Activated CD4-positive, alpha-beta T cell treated with anti-CD3 and anti-CD28 coated beads, Interleukin-2, Interleukin-4, amounts not matched to agents 100 ng/mL and 50 ng/mL, durations not matched to agents 16 hours and 8 hours (primary cell): ENCODE measurements at places on chromosomes 12 and 14.

- no peak for DNase-seq
These were observed 22.2 kb downstream of the PCBP2 start for GRCh38 chr12:53474077-53474476.

DNA sequence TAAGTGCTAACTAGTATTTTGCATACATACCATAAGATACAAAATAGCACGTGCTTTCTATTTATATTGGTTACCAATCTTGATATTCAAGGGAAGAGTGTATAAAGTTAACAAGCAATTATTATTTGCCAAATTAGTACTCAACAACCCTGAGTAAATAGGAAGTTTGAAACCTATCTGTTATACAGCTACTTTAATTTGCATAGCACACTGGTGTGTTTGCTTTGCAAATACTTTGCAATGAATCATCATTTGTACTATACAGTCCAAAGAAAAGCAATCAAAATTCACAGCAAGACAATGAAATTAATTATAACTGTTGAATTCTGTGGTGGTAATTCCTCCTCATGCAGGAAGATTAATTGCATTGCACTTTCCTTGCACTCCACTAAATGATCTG is 469.1 kb downstream of the PRKD1 start:
- DNase-seq: no peak

- no peak for DNase-seq
These were observed 37.5 kb upstream of the MIS18BP1 start for GRCh38 chr14:45290547-45290946.

DNA sequence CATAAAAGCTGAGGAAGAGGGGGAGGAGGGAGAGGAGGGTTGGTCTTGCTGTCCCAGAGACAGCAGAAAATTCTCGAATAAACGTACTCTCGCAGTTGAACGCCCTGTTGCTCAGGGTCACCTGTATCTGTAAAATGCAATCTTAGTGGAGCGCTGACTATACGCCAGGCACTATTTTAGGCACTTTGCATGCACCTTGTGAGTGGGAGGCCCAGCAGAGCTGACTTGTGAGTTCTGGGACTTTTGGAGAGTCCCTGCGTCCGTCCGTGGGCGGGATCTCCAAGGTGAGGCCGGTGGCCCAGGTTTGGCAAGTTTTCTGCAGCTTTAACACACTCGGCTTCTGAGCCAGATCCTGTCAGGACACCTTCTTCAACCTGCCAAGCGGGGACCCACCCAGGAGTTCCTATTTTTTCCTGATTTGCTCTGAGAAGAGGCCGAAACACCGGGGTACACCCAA is 32.5 kb upstream of the PLEKHG6 start:
- DNase-seq: peak; percentile 9

GRCh38 chr12:53806721-53807120 is 54.9 kb upstream of the CISTR start:
- DNase-seq: no peak

DNA sequence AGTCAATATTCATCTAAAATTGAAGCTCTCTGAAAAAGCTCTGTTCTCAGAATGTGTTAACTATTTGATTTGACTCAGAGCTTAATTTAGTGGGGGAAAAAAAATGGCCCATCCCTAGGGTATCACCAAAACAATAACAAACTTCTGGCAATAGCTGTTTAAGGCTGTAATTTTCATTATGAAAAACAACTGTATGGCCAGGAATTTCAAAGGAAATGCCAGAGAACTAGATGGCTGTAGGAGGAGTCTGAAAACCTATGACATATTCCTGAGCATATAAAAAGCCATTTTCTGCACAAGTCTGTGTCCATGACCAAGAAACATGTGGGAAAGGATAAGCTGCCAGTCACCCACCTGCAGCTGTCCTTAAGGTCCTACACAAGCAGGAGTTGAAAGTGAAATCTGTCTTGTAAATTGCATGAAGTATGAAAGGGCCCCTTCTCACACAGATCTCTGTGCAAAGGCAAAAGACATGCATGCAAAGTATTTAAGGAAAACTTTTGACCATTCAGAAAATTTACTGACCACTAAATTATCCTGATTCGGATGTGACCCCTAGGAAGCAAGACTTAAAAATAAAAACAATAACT is 299.1 kb downstream of the BTG1 start:
- DNase-seq: no peak

- no peak for DNase-seq
These were observed 34.0 kb upstream of the CMKLR1 start for GRCh38 chr12:108373111-108373510.

GRCh38 chr14:103298620-103299019 is 35.4 kb upstream of the EIF5 start:
- no peak for DNase-seq

GRCh38 chr12:66713984-66714383 is 35.1 kb upstream of the GRIP1 start:
- no peak for DNase-seq

- DNase-seq: no peak
These were observed 1.7 kb upstream of the EIF5 start for GRCh38 chr14:103332143-103332919.

- DNase-seq: no peak
These were observed 316.4 kb downstream of the ZFP36L1 start for GRCh38 chr14:68476212-68477109.

GRCh38 chr14:58961045-58961731 is 227.3 kb upstream of the DAAM1 start:
- no peak for DNase-seq

DNA sequence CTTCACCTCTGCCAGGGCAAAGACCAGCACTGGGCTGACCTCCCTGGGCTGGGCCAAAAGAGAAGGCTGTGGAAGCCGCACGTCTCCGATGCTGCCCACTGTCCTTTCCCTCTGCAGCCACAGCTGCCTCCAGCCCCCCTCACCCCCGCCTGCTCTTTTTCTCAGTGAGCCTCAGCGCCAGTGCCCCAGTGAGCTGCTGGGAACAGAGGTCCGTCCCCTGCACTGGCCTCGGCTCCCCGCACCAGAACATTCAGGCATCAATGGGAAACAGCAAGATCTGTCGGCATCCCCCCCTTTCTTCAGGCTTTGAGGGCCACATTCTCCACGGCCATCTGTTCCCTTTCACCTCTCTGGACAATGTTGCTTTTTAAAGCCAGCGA is 398.1 kb downstream of the ZFP36L1 start:
- DNase-seq: no peak

- no peak for DNase-seq
These were observed 47.1 kb downstream of the SYNE2 start for GRCh38 chr14:63899953-63900352.

DNA sequence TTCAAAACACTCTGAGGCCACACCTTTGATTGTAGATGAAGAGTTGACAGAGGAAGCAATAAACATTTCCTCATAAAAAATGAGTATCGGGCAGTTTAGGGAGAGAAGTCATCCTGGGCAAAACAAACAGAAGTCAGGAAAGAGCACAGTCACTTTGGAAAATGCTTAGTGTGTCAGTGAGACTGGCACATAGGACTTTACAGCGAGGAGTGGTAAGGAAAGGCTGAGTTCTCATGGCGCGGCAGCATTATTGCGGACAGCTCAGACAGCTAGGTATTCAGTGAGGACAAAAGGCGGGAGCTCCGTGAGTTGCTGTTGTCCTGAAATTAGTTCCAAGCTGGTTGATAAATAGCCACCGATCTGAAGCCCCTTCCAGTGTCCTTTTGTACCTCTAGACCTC is 229.9 kb downstream of the SNAPC1 start:
- no peak for DNase-seq

- no peak for DNase-seq
These were observed 546.2 kb upstream of the ATP2B1 start for GRCh38 chr12:90254796-90255195.

- DNase-seq: no peak
These were observed 76.4 kb upstream of the CCDC60 start for GRCh38 chr12:119258149-119258548.

GRCh38 chr14:90412058-90412457 is 15.2 kb downstream of the CALM1 start:
- DNase-seq: no peak

DNA sequence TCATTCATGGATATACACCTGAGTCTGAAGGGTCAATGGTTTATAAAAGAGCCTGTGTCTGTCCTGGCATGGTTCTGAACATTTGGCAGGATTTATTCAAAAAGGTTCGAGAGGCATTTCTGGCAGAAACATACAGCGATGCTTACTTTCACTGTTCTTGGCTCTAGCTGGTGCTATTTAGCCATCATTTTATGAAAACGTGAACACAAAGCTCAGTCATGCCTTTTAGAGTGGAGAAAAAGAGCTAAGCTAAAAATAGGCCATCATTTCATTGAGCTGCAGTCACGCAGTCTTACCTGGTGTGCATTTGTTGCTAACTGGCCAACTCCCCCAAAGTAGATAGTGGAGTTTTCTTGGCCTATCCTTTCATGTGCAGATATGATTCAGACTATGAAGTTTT is 1209.5 kb downstream of the SLC16A7 start:
- no peak for DNase-seq

DNA sequence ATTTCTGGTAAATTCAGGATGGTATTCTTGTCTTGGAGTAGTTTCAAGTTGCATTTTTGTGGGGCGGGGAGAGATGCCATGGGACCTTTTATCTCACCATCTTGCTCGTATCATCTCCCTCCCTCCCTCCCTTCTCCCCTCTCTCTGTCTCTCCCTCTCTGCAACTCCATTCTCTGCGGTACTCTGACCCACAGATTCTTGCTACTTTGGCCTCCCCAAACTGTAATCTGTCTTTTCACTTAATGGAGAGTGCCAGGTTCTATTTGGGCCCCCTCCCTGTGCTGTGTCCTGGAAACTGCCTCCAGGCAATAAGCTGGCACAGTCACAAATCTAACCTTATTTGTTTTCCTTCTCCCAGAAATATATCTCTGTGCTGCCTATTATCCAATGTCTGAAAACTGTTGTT is 175.2 kb downstream of the PAWR start:
- no peak for DNase-seq

- DNase-seq: no peak
These were observed 56.8 kb downstream of the SSH1 start for GRCh38 chr12:108800591-108800990.

DNA sequence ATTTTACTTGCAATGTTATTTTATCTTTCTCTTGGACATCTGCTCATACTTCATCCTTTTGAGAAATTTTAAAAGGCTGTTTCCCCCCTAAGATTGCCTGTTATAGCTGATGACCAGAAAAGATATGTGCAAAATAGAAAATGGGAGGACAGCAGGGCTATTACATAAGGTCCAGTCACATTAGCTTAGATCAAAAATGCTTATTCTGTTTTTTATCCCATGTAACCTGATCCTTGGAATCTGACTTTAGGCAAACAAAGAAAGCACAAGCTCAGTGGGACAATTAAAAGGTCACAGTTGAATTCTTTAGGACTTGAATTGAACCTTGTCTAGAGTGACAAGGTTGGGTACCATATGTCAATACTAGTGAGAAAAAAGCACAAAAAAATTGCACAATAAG is 65.1 kb upstream of the TRHDE start:
- DNase-seq: no peak

- DNase-seq: no peak
These were observed 267.7 kb upstream of the G2E3 start for GRCh38 chr14:30291216-30291615.

- DNase-seq: no peak
These were observed 10.6 kb downstream of the SERPINA3 start for GRCh38 chr14:94622653-94623421.

DNA sequence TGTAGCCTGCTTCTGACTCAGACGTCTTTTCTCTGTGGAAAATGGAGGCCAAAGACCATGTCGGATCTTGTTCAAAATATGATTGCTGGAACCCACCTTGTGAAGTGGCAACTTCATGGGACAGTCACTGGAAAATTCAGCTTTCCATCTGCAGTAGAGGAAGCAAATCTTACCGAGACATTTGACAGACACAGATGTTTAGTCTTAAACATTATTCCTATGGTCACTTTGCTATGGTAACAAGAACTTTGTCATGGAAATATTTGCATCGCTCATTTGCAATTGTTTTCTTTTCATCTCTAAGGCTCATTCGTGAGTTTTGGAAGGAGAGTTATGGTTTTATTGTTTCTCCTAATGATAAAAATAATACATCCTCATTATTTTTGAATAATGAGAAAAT is 98.3 kb upstream of the HIF1A start:
- no peak for DNase-seq

GRCh38 chr14:32545506-32546210 is 216.6 kb downstream of the AKAP6 start:
- no peak for DNase-seq

DNA sequence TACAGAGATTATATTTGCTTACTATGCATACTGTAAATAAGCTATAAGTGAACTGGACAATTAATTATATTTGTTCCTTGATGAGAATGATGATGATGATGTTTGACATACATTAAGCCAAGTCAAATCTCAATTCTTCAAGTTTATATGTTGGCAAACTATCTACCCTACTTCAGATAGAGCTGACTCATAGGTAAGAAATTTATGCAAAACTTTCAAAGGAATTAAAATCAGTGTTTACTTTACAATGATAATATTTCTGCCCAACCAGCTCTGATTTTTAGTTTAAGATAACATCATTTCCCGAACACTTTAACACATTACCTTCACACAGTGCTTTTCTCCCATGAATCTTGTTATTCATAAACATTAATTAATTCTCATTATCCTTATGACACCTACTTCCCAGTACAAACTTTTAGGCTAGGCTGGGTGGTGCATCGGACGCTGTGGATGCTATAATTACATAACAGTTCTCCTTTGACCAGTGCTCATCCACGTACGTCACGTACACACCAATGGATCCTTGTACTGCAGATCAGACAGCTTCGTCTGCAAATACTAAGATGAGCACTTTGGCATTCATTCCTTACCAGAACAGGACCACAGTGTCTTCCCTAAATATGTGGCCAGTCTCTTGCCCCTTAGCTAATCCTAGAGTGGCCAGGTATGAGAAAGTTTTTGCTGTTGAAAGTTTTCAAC is 18.3 kb downstream of the BMP4 start:
- no peak for DNase-seq

GRCh38 chr12:132827763-132828703 is 636 bp downstream of the GOLGA3 start:
- DNase-seq: no peak

GRCh38 chr12:4005851-4006430 is 132.7 kb upstream of the PARP11 start:
- DNase-seq: no peak

DNA sequence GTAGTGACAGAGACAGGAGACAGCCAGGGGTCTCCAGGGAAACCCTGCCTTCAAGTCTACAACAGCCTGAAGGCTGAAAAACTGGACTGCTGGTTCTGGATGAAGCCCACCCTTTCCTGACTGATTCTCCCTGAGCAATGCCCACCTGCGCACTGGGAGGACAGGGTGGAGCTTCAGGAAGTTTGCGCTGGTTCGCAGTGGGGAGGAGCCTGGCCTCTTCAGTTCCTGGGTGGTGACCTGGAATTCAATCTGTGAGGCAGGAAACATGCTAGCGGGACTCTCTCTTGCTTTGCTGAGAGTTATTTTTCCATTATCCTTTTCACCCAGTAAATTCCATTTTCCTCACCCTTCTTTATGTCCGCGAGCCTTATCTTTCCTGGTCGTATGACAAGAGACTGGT is 600.8 kb downstream of the TRHDE start:
- DNase-seq: no peak

DNA sequence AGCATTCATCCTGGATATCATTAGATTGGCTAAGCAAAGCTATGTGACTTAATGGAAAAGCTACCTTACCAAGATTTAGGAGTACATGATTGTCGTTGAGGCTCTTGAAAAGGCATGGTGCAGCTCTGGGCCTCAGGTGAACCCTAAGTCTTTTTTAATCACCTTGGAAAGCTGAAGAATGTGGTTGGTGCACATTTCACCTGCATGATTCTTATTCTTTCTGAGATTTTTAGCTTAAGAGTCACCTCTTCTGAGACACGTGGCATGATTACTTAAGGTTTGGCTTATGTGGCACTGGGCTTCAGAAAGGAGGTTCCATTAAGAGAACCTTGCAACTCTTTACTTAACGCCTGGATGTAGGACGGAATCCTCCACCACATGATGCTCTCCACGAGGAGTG is 498.5 kb downstream of the TMEM117 start:
- no peak for DNase-seq
